Suppressor macrophage treated with lipopolysaccharide for 4 hours (primary cell): ENCODE measurements at places on chromosomes 7 and 10.
A peak's percentile ranks its signal among the peaks of the same experiment; 100 is the strongest.

- peak; percentile 69 for DNase-seq
Measured at GRCh38 chr10:3896161-3896560, 111.2 kb upstream of the KLF6 start.

DNA sequence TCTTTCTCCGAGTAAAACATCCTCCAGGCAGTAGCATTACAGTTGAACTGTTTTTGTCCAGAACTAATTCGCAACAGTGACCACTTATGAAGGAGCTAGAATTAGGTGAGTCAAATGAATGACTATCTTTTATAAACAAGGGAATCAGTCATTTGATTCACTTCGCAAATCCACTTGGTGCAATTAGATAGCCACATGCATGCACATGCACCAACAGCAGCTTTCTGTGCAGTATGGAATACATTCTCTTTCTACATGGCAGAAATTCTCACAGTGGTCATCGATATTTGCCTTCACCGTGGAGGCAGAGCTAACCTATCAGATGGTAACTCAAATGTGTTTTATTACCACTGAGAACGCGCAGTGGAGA, 118.8 kb downstream of the CDK6 start:
- DNase-seq: peak; percentile 8

DNA sequence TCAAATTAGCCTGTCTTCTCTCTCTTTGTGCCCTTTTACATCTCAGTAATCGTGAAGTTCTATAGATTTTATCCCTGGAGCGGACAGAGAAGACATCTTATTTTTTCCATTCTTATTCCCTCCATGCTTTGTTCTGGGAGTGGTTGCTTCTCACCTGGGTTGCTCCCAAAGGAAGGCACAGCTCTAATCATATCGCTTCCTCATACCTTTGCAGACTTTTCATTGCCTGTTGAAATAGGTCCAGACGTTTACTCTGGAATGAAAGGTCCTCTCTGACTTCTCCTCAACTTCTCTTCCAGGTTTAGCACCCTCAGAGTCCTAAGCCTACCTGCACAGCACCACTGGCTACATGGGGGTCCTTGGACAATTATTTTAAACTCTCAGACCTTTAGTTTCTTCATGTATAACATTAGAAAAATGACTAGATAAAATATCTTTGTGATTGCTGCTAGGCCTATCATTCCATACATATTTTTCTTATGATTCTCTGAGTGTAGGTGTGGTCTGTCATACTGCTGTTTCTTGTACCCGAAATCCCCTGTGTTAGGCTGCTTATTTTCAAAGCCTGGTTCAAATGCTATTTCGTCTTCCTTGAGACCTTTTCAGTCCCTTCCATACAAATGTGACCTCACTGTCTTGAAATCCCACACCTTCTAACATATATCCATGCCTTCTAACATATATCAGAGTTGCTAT, 418.1 kb downstream of the GFRA1 start:
- DNase-seq: no peak

- DNase-seq: no peak
Measured at GRCh38 chr10:57015187-57015586, 654.1 kb upstream of the ZWINT start.

- peak; percentile 48 for DNase-seq
Measured at GRCh38 chr7:138089080-138089901, 13.0 kb downstream of the AKR1D1 start.

GRCh38 chr7:97001656-97002554, 3.4 kb upstream of the DLX6 start:
- DNase-seq: no peak

- DNase-seq: no peak
Measured at GRCh38 chr10:1257274-1257673, 201.1 kb downstream of the WDR37 start.

DNA sequence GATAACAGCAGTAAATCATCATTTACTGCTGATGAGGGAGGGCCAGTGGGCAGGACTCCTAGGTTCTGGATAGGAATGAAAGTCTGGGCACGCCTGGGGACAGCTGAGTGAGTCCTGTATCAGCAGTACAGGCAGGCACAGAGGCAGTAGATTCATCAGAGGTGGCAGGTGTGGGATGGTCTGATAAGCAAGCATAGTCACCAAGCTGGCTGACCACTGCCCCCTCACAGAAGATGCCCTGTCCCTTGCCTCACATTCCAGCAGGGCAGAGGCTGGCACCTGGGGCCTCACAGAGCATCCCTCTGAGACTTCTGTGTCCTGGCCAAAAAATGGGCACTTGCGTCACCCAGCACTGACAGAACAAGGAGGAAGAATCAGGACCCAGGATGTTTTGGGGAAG, 23.2 kb upstream of the ACSM6 start:
- no peak for DNase-seq

DNA sequence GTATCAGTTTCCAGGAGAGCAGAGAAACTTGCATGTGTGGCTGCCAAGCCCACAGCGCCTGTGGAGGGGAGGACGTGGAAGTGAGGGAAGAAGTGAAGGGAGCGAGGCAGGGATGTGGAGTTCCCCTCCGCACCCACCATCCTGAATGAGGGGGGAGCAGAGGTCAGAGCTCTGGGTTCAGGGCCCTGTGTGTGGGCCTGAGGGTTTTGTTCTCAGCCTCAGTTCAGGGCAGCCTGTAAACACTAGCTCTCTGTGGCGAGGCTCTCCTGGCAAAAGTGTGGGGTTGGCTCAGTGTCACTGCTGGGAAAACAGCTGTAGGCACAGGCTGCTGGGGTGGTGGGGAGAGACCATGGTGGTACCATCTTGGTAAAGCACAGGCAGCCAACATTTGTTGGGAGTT, 108.4 kb downstream of the C10orf105 start:
- DNase-seq: no peak

DNA sequence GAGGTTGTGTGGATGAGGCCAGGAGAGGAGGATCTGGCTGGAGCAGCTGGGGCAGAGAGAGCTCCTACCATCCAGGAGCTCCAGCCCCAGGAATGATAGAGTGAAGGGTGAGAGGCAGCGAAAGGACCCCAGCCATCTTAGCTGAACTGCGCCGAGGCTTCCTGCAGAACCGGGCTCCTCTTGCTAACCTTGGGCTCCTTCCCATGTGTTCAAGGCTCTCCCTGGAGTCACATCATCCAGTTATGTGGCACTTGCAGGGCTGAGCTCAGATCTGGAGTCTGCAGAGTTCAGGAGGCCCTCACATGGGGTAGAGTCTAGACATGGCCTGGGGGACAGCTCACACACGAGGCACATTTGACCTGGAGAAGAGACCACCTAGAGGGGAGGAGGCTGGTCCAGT, 225.0 kb upstream of the ZNF32 start:
- no peak for DNase-seq
